ENCODE measurements at places on chromosomes 5 and 9.

- DNase-seq = no peak
These were observed 33.9 kb downstream of the JAKMIP2 start for GRCh38 chr5:147748590-147748989.

DNA sequence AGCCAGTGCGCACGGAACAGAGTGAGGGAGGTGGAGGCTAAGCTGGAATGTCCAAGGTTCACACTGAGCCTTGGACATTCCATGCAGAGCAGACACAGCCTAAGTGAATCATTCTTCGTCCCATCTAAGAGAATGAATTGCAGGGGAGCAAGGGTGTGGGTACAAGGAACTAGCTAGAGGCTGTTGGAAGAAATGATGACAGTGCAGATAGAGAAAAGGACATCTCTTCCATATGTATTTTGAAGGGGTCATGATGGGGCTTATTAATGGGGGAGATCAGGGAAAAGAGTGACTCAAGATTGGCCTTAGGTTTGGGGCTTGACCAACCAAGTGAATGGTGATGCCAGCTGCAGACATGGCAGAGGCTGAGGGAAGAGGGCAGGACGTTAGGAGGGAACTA is 59.2 kb downstream of the MTX3 start:
- no peak for DNase-seq

- DNase-seq = peak; percentile 55
These were observed 101.7 kb upstream of the SARDH start for GRCh38 chr9:133839822-133840329.

DNA sequence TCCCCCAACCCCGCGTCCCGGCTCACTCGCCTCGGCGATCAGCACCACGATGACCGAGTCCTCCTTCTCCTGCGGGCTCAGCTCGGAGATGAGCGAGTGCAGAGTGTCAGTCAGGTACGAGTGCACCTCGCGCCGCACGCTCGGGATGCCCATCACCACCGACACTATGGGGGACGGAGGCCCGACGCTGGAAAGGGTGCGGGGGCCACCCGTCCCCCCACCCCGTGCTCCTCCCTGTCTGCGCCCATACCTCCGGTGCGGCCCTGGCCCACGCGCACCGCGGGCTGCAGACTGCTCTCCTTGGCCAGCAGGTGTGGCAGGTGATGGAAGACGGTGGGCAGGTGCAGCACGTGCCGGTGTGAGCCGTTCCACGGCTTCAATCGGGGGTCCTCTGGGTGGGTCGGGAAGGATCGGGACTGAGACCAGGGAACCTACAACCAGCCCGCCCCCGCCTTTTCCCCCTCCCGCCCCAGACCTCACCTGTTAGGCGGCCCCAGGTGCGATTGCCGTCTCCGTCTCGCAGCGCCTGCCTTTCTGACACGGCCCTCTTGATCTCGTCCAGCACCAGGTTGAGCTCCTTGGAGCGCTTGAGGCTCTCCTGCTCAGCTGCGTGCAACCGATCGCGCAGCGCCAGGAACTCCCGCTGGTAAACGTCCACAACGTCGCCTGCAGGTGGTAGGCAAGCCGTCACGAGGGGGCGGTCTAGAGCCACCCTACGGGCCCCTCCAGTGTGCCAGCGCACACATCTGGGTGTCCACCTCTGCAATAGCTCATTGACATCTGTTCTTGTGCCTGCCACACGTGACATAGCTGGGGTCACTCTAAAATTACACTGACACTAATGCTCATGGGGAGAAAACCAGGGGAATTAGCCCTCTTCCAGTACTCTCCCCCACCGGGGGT is 5.1 kb downstream of the MGAT4B start:
- peak; percentile 82 for DNase-seq

- DNase-seq = no peak
These were observed 207.1 kb downstream of the SEMA5A start for GRCh38 chr5:9338796-9339195.

DNA sequence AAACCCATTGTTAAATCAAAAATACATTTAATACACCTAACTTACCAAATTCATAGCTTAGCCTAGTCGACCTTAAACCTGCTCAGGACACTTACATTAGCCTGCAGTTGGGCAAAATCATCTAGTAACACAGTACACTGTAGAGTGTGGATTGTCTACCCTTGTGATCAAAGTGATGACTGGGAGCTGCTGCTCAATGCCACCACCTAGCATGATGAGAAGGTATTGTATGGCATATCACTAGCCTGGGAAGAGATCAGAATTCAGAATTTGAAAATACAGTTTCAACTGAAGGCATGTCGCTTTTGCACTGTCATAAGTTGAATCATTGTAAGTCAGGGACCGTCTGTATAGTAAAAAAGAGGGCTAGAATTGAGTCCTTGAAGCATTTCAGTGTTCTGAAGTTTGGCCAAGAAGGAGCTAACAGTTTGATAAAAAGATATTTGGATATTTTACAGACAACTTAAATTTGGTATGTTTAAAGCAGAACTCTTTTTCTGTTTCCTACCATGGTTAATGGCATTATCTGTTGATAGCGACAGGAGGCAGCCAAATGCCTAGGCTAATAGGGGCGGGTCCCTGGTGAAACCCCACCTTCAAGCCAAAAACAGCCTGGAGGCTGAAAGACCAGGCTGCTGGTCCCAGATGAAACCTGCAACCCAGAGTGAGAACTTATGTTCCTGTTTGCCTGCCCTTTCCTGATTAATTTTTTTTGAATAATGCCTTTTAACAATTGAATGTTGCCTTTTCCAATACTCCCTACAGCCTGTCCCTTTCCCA is 23.0 kb downstream of the SMIM15 start:
- DNase-seq = no peak

DNA sequence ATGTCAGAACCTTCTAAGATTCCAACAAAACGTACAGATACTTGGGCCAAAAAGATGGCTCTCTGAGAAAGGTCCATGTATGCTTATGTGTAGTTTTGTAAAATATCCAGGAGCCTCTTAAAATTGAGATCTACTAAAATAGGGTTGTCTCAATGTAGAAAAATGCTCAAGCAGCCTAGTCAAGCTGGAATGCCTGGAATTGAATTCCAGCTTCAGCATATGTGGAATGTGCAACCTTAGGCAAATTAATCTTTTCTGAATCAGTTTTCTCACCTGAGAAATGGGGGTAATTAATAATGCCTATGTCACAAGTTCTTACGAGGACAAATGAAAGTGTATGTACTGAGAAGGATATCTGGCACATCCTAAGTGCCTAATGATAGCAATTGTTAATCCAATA is 662.4 kb downstream of the DTWD2 start:
- DNase-seq = no peak

GRCh38 chr9:113261917-113262671 is 13.3 kb downstream of the CDC26 start:
- no peak for DNase-seq

DNA sequence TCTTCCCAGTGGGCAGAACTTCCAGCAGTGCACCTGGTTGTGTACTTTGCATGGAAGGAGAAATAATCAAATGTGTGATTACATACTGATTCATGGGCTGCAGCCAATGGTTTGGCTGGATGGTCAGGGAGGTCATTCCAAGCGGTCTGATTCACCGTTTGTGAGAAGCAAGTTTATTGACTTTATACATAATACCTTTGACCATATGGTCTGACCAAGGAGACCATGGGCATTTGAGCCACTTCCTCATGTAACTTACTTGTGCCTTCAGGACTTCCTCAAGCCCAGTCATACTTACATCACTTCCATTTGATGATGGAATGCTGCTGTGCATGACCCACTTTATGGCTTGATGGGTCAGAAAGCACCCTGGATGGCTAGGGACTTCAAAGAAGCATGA is 41.1 kb downstream of the DAP start:
- DNase-seq = peak; percentile 97

- no peak for DNase-seq
These were observed 88.0 kb downstream of the FNBP1 start for GRCh38 chr9:129954868-129955550.

DNA sequence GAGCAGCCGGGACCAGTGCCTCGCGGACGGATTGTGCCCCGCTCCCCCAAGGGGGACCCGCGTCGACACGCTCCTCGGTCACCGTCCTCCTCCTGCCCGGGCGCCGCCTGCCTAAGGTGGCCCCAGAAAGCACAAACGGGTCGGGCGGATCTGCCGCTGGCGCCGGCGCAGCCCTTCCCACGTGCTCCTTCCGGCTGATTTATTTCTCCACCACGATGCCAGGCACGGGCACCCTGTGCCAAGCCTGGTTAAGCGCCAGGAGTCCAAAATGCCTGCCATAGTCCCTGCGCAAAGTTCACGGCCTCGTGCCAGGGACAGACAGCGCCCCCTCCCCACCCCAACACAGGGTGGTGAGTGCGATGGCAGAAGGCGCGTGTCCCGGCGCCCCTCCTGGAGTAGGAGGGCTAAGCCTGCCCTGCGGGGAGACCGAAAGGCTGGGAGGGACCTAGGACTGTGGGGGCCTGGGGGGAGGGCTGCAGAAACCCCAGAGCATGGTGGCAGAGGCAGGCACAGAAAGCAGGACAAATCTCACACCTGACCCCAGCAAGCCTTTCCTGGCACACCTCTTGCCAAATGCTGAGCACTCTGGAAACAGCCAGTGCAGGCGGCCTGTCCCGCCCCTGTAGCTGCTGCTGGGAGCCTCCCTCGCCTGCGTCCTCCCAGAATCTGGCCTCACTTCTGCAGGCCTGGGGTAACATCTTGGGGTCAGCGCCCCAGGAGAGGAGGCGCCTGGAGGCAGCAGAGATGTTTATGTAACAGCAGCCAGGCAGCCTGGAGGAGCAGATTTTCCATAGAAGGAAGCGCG is 1.1 kb upstream of the NOTCH1 start:
- DNase-seq = no peak

DNA sequence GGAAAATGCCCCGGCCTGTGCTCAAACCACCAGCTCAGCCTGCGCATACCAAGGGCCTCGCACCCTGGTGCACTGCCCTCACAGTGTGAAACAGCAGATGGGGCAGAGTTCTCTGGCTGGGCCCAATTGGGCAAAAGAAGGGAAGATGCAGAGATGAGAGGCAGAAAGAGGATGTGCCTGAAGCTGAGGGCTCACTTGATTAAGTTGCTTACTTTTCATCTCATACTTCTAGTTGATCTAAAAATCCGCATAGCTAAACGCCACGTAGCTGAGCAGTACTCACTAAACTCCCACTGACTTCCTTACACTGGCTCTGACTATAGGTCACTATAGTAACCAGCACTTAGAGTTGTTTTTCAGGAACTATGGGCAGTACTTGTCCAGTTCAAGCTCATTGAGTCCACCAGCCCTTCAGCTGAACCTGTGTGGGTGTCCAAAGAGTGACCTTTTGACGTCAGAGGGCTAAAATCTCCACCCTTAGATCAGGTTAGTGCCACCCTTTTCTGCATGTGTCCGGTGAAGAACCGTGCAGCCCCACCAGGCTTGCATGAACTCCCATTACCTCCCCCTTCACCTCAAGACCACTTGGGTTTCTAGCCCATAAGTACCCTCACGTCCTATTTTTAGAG is 215.2 kb downstream of the AUH start:
- DNase-seq = no peak

- no peak for DNase-seq
These were observed 59.4 kb downstream of the GIN1 start for GRCh38 chr5:103060424-103060954.

- no peak for DNase-seq
These were observed 113.1 kb downstream of the HTR4 start for GRCh38 chr5:148541054-148541835.

GRCh38 chr5:173640156-173640804 is 23.8 kb upstream of the BOD1 start:
- DNase-seq = no peak

DNA sequence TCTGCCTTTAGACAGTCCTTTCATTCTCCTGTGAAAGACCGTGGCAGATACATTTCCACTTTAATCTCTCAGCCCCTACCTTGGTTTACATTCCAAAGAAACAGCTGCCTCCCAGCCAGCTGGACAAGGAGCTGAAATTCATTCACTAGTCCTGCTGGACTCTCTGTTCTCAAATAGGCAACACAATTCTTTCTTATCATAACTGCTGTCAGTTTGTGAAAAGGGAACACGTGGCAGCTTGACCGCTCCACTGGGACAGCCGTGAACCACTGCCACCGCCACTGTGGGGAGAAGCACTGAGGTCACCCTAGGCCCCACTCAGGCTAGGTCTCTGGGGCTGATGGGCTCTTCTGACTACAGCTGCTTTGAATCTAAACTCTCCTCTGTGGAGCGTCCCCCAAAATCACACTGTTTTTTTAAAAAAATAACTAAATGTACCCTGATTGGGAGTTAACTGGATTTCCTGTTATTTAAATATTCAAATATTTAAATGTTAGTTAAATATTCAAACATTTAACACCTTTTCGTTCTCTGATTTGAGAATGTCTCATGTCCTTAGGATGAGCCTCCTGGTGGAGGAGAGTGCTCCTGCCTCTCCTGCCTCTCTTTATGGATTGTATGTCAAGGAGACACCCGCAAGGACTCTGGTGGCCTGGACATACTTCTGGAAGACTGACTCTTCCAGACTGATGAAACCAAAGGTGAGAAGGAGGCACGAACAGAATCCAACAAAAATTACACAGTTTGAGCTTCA is 120.1 kb downstream of the BOD1 start:
- no peak for DNase-seq

GRCh38 chr5:173855162-173855994 is 32.8 kb upstream of the CPEB4 start:
- no peak for DNase-seq

DNA sequence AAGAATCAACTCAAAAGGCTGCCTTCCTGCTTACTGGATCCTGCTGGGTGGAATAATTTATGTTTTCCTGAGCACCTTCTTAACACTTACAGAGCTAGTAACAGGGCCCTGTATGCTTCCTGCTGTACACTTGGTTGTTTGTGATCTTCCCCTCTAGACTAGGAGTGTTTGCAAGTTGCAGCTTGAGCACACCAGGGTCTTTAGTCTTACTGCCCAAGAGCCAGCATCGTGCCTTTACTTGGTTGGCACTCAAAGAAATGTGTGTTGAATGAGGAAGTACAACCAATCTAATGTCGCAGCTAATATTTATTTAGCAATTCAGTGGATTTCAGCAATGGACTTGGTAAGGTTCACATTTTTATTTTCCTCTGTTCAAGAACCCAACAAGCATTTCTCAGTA is 57.5 kb upstream of the HAND1 start:
- no peak for DNase-seq

GRCh38 chr9:8351436-8351835 is 551.9 kb upstream of the DMAC1 start:
- no peak for DNase-seq

DNA sequence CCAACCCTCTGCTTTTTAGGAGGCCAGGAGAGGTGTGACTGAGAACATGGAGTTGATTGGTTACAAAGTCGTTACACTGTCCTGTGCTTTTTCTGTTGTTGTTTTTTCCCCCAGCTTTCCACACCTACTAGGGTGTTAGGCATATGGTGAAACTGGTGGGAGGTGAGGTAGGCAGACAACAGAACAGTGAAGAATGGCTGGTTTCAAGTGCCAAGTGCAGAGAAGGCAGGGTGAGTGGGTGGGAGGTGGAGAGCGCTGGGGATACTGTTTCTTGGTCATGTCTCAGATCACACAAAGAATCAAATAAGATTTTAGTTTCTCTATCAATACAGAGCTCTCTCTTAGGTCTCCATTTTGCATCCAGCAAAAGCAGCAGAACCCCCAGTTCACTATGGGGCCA is 2.2 kb upstream of the SPTAN1 start:
- no peak for DNase-seq

Data from foreskin fibroblast (primary cell).